ENCODE measurements at places on chromosomes 13 and 19.

DNA sequence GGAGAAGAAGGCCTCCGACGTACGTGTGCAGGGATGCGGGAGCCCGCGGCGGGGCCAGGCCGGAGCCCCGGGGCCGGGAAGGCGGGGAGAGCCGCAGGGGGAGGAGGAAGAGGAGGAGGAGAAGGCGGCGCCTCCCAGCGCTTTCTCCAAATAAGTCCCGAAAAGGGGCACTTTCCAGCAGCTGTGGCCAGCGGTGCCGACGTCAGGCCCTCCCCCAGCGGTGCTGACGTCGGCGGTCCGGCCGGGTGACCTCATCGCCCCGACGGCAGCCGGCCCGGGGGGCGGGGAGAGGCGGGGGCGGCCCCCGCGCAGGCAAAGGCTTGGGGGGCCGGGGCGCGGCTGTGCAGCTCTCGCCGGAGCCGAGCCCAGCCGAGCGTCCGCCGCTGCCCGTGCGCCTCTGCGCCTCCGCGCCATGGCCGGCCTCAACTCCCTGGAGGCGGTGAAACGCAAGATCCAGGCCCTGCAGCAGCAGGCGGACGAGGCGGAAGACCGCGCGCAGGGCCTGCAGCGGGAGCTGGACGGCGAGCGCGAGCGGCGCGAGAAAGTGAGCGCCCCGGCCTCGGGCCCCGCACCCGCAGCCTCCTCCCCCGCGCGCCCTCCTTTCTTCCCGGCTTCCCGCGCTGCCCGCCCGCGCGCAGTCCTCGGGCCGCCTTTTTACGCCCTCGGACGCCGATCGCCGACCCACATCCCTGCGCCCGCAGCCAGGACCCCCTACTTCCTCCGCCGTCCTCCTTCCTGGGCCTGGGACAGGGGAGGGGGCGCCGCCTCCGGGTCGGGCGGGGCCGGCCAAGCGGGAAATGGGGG lies at the start of gene TPM4:
TSS of gene TPM4 (plus strand) at position 342 of the 804 bp plus-strand sequence. CDS start at position 413, 71 bp downstream.
- DNase-seq = no peak

DNA sequence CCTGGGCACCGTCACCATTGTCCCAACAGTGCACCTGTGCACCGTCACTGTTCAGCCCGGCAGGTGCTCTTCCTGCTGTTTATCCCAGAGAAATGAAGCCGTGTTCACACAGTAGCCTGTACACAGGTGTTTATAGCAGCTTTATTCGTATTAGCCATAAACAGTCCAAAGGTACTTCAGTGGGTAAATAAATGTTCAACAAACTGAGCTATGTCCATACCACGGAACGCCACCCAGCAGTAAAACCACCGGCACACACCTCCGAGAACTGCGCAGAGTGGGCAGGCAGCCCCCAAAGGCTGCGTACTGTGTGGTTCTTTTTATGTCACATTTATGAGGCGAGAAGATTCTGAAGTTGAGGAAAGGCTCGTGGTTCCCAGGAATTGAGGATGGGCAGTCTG lies 44.9 kb upstream of the DCUN1D2 start:
- DNase-seq = no peak

DNA sequence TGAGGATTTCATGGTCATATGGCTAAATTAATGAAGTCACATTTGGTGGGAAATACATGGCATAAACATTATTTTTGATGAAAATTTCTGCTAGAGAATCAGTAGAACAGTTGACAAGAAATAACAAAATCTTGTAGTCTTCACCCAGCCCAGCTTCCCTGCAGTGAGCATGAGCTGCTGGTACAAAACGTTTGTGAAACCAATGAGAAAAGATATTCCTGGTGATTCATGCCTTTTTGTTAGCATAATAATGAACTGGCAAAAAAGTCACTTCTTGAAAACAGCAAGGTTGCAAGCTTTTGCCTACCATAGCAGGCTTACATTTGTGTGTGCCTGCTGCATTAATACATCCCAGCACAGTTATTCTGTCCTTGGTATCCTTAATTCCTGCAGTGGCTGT lies 475.9 kb upstream of the HTR2A start:
- DNase-seq = no peak

- no peak for DNase-seq
Measured at GRCh38 chr13:53191091-53191490, 162.5 kb downstream of the OLFM4 start.

DNA sequence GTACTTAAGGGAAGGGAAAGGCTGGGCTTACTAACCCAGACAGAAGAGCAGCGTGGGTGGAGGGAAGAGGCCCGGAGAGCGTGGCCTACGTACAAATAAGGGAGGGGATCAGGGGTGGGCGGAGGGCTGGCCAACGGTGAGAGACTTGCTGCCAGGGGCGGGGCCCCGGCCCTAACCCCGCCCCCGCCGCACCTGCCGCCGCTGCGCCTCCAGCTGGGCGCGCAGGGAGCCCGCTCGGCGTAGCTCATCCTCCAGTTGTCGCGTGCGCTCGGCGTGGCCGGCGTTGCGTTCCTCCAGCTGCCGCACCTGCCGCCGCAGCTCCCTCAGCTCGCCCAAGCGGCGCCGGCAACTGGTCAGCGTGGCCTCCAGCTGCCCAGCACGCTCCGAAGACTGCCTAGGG lies 5.7 kb downstream of the HOOK2 start:
- no peak for DNase-seq

- peak; percentile 39 for DNase-seq
Measured at GRCh38 chr13:24911133-24911908, 147.4 kb downstream of the RNF17 start.

- DNase-seq = no peak
Measured at GRCh38 chr13:75296641-75297040, 185.3 kb downstream of the TBC1D4 start.

DNA sequence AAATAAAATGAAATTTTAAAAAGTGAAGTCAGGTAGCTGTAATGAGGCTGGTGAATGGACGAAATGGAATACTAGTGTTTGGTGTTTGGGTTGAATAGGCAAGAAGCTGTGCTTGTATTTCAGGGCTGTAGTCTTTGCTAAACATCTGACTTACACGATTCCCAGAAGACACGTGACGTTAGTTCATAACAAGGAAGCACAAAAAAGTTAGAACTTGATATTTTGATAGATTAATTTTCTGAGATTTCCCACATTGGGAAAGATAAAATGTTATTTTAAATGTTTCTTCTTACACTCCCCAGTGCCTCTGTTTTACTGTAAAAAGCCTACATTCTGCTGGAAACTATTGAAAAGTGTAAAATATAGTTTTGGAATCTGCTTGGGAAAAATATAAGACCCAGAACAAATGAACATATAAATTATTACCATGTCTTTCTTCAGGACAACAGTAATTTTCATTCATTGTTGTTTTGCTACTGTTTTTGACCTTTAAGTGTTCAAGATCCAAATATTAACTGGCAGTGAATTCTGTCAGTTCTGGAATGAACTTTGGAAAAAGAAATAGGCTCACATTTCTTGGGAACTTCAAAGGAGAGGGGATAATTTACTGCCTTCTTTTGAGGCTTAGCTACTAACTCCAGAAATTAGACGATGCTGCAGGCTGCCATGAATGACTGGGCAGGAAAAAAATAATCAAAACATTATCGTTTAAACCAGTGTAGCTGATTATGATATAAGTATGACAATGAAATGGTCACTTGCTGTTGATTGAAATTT lies 241.3 kb downstream of the SLITRK6 start:
- no peak for DNase-seq

DNA sequence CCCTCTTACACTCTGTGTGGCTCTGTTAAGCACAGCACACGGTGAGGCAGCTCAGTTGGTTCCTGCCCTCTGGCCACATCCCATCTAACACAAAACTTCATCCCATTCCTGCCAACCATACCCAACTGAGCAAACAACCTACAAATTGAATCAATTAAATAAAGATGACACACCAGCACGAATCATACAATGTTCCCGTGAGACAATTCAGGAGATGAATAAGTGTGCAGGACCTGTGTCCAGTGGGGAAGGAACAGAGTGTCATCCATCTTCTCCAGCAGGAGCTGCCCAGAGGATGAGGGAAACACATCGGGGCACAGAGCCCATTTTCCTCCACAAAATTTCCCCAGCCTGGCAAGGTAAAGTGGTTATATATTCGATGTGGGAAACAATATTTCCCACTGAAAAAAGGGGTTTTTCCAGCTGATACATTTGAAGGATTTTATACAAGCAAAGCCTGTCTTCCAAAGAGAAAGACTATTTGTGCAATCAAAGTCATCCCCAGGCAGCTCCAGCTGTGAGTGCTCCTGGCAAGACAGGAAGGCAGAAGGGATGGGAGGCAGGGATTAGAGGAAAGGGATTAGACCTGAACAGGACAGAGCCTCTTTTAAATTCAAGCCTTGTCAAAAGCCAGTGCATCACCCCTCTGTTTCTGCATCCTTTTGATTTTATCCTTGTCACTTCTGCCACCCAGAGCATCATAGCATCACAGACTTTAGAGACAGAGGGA lies 240.2 kb downstream of the LHFPL6 start:
- DNase-seq = no peak

DNA sequence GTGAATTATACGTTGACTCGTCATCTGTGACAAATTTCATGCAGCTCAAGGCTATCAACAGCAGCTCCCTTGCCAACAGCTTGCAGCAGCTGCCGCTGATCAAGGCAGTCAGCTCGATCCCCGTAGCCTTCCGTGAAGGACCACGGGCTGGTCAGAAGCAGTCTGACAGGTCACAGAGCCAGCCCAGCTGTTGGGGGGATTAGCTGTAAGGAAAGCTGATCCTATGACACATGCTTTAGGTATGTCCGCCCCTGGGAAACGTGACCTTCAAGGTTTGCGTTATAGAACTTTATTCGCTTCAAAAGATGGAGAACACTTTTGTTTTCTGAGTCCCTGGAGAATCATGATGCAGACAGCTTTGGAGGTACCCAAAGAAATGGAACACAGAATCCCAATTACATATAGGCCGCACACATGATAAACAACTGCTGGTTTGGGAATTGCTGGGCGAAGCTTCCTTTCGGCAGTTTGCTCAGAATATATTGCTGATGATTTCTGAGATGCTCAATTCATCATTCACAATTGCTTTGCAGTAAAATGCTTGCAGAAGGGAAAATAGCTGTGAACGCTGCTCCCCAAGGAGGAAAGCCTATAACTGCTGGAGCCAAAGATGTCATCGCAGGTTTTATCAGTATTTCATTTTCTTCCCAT lies 62.6 kb upstream of the USP29 start:
- no peak for DNase-seq

DNA sequence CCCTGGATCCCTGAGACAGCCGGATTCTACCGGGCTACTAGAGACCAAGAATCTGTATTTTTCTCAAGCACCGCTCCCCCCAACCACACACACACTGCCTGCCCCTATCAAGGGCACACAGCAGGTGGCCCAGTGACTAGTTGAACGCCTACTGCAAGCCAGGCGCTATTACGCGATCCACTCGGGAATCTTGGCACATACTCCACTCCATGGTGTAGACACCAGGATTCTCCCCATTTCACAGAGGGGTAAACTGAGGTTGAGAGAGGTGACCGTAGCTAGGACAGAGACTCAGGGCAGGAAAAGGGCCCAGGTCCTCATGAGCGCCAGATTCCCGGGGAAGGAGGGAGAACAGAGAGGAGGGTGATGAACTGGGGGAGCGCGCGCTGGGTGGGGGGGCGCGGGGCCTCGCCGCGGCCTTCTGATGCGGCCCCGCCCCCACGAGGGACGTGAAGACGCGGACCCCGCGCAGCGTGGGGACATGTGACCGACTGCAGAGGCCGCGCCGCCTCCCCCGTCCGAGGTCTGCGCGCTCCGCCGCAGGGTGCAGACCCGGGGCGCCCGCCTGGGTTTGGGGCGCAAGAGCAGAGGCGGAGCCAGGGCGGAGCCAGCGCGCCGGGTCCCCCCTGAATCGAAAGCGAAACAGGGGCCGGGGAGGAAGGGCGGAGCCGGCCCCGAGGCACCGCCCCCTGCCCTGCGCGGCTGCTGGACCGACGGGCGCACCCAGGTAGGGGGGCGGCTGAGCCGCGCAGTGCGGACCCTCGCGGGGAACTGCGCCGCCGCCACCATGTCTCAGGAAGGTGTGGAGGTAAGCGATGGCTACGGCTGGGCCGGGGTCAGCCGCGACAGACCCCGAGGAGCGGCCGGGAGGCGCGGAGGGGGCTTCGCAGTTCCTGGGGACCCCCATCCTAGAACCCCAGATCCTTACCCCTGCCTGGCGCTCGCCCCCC lies at the start of gene SHFL:
TSS of gene SHFL (plus strand) at position 677 of the 950 bp plus-strand sequence. CDS start at position 788, 111 bp downstream.
- peak; percentile 50 for DNase-seq

DNA sequence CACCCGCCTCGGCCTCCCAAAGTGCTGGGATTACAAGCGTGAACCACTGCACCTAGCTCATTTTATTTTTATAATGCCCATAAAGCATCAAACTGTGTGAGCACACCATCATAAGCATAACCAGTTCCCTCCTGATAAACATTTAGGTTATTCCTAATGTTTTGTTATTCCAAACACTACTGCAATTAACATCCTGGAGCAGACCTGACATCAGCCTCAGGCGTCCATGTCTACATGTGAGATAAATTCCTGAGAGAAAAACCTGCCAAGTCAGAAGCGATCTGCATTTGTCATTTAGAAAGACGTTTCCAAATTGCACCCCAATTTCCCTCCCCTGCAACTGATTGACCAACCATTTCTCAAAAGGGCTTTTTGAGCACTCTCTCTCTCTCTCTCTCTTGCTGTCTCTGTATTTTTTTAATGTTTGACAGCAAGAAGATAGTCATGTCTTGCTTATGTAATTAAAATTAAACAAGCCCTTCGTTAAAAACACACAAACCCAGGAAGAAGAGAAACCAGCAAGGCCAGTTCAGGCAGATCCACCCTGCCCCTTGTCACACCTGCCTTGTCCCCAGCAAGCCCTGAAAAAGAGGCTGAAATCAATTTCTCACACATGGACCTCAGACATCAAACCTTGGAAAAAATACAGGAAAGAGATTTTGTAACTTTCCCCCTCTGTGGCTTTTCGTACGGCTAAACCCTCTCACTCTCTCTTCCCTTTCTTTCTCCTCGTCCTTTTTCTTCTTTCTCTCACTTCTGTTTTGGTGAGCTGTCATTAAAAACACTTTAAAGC lies 9.9 kb downstream of the LYPD3 start:
- peak; percentile 87 for DNase-seq

DNA sequence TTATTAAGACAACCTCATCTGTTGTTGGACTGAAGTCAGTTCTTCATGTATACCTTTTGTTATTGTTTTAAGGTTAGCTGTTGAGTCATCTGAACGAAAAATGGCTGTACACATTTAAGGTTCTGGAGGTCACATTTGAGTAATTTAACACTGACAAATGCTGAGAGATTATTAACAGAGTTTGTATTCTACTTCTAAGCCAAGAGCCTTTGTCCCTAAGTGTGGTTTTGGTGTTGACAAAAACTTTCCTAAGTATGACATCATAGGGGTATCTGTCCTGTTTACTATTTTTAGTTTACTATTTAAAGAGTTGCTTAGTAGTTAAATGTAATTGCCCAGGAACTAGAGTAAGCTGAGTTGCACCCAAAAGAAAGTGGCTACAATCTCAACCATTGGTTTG lies 71.9 kb downstream of the CDK8 start:
- DNase-seq = no peak
